GM12878 (cell line): ENCODE measurements at places on chromosomes 2 and 18.

DNA sequence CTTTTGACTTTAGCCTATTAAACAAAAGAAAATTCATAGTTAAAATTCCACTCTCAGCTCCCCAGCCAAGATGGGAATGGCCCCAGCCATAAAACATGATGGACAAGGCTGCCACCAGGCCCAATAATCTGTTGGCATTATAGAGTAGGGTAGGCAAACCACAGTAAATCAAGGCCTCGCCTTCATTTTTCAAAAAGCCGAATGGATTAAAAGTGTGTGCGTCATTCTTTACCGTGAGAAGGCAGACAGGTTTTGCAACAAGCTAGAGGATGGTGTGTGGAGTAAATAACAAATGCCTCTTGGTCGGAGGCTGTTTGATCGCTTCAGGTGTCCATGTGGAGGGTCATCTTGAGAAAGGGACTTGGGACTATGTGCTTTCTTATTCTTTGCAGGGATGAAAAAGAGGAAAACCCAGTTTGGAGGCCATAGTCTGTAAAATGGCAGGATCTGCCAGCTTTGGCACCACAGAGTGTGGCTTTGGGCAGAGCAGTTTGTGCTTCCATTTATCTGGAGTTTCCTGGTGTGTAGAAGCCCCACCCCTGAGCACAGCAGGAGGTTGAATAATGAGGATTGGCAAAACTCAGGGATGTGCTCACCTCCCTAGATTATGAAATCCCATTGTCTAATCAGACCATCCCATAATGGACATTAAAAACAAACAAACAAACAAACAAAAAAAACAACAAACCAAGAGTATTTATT, 57.1 kb upstream of the ITGB6 start:
- no peaks in the 10 kb centered on the region for H3K4me1 ChIP-seq
- no peak overlapping the region for H3K4me3 ChIP-seq
- H3K27me3 ChIP-seq: no peaks in the 10 kb centered on the region; the same call in 1 of the 2 replicates
- no peak overlapping the region for H3K27ac ChIP-seq
- no peak for DNase-seq

DNA sequence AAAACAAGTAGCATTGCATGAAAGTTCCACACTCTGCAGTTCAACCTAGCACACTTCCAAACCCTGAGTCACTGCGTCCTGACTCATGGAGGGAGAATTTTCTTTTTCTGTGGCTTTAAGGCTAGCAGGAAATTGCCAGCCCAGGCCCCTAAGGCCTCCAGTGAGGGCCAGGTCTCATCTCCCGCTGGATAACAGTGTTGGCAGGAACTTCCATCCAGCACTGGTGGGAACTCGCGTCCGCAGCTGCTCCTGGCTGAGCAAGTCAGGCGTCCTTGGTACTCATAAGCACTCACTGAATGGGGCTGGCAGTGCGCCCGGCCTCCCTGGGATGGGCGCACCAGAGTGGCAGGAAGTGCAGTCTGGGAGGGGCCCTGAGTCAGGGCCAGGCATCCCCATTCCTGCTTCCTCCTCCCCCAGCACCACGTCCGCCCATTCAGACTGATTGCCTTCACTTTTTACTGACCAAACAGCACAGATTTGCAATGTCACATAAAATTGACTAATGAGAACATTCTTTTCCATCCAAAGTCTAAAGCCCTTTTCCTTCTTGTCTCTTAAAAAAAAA, 14.3 kb downstream of the MALL start:
- H3K4me1 ChIP-seq: no peaks in the 10 kb centered on the region
- no peak for DNase-seq
- H3K27me3 ChIP-seq: peaks cover 2% of the 10 kb centered on the region; the same call in 1 of the 2 replicates
- no peak overlapping the region for H3K27ac ChIP-seq
- H3K4me3 ChIP-seq: no peak overlapping the region

- no peak overlapping the region for H3K4me3 ChIP-seq
- DNase-seq: no peak
- no peak overlapping the region for H3K27ac ChIP-seq
- no peaks in the 10 kb centered on the region for H3K36me3 ChIP-seq
- H3K4me1 ChIP-seq: no peaks in the 10 kb centered on the region
- H3K27me3 ChIP-seq: no peaks in the 10 kb centered on the region
Measured at GRCh38 chr18:415617-416612, 84.6 kb downstream of the COLEC12 start.

DNA sequence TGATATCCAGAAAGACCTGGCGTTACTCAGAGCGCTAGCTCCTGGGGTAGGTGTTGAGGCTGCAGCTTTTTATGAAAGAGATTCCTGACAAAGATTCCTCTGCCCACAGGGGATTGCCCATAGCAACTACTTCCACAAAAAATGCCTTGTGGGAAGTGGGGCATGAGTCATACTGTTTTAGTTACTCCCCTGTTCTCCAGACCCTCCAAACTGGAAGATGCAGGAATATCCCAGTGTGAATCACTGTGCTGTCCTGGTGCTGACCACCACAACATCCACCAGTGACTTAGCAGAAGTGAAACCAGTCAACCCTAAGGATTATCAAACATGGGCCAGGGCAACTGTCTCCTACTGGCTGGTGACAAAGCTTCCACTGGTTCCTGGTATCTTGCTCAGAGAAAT, 61.8 kb downstream of the CDH2 start:
- H3K4me3 ChIP-seq: no peak overlapping the region
- no peak for DNase-seq
- H3K27me3 ChIP-seq: no peaks in the 10 kb centered on the region

DNA sequence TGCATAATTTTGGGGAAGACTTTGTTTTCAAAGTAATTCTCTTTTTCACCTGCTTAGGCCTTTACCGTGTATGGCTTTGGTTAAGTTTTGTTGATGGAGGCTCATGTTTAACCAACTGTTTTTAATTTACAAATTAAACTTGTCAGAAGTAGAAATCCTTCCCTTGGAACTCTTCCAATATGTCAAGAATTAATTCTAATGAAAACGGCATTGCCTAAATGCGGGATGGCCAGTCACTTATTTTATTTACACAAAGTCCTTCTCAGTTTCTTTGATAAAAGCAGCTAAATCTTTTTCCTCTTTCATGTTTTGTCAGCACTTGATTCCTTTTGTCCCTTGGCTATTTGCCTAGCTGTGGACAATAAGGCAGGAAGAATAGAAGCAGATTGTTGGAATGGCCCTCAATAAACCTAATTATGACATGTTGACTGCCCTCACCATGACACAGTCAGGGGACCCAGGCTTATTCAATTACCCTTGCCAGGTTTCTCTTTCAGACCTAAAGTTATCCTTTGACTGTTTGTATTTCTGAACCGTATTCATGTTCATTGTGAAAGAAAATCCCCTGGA, 26.3 kb downstream of the PAX3 start:
- no peaks in the 10 kb centered on the region for H3K36me3 ChIP-seq
- H3K4me3 ChIP-seq: no peak overlapping the region
- no peak for DNase-seq

- H3K36me3 ChIP-seq: no peaks in the 10 kb centered on the region
- H3K4me3 ChIP-seq: no peak overlapping the region
- no peaks in the 10 kb centered on the region for H3K4me1 ChIP-seq
Measured at GRCh38 chr2:67625690-67626475, 228.8 kb downstream of the ETAA1 start.

GRCh38 chr2:120983344-120983743, 247.7 kb downstream of the GLI2 start:
- no peaks in the 10 kb centered on the region for H3K36me3 ChIP-seq
- DNase-seq: no peak
- no peaks in the 10 kb centered on the region for H3K4me1 ChIP-seq
- no peaks in the 10 kb centered on the region for H3K27me3 ChIP-seq
- H3K4me3 ChIP-seq: no peak overlapping the region

DNA sequence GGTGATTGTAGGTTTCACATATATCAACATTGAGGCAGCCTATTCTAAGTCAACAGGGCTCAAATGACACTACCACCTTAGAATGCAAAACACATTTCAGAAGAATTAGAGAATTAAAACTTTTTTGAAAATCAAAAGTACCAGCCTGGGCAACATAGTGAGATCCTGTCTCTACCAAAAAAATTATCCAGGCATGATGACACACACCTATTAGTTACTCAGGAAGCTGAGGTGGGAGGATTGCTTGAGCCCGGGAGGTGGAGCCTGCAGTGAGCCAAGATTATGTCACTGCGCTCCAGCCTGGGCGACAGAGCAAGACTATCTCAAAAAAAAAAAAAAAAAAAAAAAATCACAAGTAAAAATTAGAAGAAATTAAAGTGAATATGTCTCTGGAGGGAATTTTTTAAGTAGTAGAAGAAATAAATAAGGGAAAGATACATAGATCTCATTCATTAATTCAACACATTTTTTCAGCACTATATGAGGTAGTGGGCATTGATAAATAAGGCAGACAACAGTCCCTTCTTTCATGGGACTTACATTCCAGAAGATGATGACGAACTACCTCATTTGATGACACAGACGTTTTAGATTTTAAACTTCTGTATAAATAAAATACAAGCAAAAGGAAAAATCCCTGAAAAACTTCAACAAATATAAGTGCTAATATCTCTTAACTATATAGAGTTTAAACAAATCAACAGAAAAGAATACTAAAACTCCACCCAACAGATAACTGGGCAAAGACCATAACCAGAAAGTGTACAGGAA, 42.3 kb downstream of the STPG4 start:
- no peak for DNase-seq
- no peaks in the 10 kb centered on the region for H3K4me1 ChIP-seq
- H3K36me3 ChIP-seq: no peaks in the 10 kb centered on the region
- no peaks in the 10 kb centered on the region for H3K27me3 ChIP-seq
- H3K27ac ChIP-seq: no peak overlapping the region

GRCh38 chr18:9475643-9476591, 604 bp downstream of the RALBP1 start:
- no peaks in the 10 kb centered on the region for H3K36me3 ChIP-seq
- H3K27me3 ChIP-seq: no peaks in the 10 kb centered on the region; the same call in 1 of the 2 replicates
- H3K4me3 ChIP-seq: peak overlapping the region; percentile 97
- peak overlapping the region; percentile 64 for H3K27ac ChIP-seq
- DNase-seq: no peak

DNA sequence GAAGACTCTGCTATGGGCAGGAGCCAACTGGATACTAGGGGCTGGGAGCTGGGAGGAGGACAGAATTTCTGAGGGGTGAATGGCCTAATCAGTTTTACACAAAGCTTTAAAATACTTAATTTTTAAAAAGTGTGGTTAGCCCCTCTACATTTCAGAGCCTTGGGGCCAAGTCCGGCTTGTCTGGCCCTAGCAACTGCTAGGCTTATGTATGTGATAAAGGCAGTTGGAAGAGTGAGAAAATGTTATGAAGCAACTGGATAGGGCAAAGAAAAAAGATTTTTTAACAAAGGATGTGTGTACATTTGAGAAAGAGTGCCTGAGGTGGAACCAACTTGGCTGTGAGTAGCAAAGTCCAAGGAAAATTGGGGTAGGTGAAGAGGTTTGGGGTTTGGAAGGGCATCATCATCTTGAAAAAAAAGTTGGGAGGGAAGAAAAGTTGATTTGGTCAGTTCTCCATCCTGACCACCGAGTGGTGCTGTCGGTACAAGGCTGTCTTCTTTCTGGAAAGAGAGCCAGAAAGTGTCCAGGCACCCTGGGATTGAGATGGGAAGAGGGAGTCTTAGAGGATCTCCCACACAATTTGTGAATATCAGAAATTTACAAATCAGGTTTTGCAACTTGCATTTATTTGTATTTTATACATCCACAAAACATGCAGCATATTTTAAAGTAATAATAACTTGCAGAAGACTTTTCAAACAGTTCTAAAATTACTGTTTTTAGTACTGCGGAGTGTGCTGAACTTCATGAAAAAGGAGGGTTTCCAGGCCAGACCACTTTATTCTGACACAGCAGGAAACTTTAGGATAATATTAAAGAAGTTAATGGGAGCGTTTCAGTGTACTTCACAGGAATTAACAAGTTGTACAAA, 10.5 kb upstream of the CDK15 start:
- DNase-seq: no peak
- H3K36me3 ChIP-seq: no peaks in the 10 kb centered on the region
- no peak overlapping the region for H3K27ac ChIP-seq
- no peak overlapping the region for H3K4me3 ChIP-seq
- H3K27me3 ChIP-seq: no peaks in the 10 kb centered on the region
